ENCODE measurements at places on chromosomes 16 and 17.

- no peak for DNase-seq
Measured at GRCh38 chr17:29573558-29573869, 5.0 kb downstream of the TP53I13 start.

GRCh38 chr17:81030741-81031565 is 4.0 kb upstream of the BAIAP2 start:
- DNase-seq: no peak

DNA sequence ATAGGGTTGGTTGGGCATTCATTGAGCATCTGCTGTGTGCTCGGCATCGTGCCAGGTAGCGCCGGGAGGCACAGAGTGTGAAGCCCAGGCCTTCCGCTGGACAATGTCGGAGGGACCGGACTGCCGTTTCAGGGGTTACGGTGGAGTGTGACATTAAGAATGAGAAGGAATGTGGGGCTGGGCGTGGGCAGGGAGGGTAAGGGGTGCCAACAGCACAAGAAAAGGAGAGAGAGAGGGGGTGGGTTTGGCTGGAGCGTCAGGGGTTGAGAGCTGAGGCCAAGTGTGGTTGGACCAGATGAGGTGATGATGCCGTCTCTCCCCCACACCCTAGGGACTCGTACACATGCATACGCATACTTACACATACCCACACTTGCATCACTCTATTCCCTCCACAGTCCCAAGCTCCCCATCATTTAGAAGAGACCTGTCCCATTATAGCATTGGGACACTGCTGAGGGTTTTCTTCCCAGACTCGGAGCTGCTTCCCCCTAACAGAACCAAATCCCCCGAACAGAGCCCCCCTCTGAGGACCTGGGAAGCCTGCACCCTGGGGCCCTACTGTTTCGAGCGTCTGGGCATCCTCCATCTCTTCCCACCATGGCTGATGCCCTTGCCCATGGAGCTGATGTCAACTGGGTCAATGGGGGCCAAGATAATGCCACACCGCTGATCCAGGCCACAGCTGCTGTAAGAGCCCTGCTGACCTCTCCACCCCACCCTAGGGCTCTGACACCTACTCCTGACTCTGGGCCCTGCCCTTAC is 3.3 kb upstream of the KCTD11 start:
- no peak for DNase-seq

GRCh38 chr17:40174514-40174913 is 2.8 kb upstream of the RAPGEFL1 start:
- DNase-seq: no peak

Data from central memory CD8-positive, alpha-beta T cell (primary cell).